ENCODE measurements at places on chromosomes 5 and 9.

GRCh38 chr9:79233542-79233941 is 338.2 kb upstream of the TLE4 start:
- H3K27ac ChIP-seq, result no peak overlapping the region
- H3K27me3 ChIP-seq, result no peaks in the 10 kb centered on the region
- no peaks in the 10 kb centered on the region for H3K36me3 ChIP-seq
- DNase-seq, result no peak
- no peaks in the 10 kb centered on the region for H3K4me1 ChIP-seq
- H3K4me3 ChIP-seq, result no peak overlapping the region

GRCh38 chr9:100880284-100880683 is 148.2 kb upstream of the PLPPR1 start:
- H3K4me1 ChIP-seq, result no peaks in the 10 kb centered on the region
- DNase-seq, result no peak
- H3K27me3 ChIP-seq, result no peaks in the 10 kb centered on the region
- H3K36me3 ChIP-seq, result no peaks in the 10 kb centered on the region
- H3K27ac ChIP-seq, result no peak overlapping the region
- H3K4me3 ChIP-seq, result no peak overlapping the region

DNA sequence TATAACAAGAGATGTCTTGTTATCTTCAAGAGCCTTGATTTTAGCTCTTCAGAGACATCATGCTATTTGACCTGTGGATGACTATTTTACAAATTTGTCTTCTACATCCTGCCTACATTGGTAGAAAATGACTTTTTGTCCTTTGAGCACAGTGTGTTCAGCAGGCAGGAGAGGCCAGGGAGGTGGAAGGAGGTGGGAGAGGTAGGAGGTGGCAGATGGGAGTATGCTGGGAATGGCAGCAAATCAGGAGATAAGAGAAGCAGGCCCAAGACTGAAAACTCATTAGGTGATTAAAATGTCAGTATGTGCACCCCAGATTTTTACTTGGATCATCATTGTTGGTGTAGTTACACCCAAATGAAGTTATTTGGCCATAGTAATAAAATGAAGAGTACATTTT is 44.1 kb downstream of the PTPN3 start:
- no peak overlapping the region for H3K4me3 ChIP-seq
- H3K27ac ChIP-seq, result no peak overlapping the region
- H3K27me3 ChIP-seq, result no peaks in the 10 kb centered on the region
- H3K36me3 ChIP-seq, result peaks cover 20% of the 10 kb centered on the region
- H3K4me1 ChIP-seq, result no peaks in the 10 kb centered on the region

- no peaks in the 10 kb centered on the region for H3K27me3 ChIP-seq
- no peak for DNase-seq
- no peak overlapping the region for H3K27ac ChIP-seq
- no peak overlapping the region for H3K4me3 ChIP-seq
- H3K4me1 ChIP-seq, result peaks cover 5% of the 10 kb centered on the region
Observed at GRCh38 chr9:120561709-120562108, 18.3 kb downstream of the CDK5RAP2 start.

DNA sequence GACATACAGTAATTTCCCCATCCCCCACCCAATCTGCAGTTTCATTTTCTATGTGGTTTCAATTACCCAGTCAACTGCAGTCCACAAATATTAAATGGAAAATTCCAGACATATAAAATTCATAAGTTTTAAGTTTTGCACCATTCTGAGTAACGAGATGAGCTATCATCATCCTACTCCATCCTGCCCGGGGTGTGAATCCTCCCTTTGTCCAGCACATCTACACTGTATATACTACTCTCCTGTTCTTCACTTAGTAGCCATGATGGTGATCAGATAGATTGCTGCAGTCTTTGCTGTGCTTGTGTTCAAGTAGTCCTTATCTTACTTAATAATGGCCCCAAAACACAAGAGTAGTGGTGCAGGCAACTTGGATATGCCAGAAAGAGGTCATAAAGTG is 11.3 kb downstream of the OXCT1 start:
- no peak overlapping the region for H3K27ac ChIP-seq
- no peak for DNase-seq
- H3K4me1 ChIP-seq, result no peaks in the 10 kb centered on the region
- H3K36me3 ChIP-seq, result no peaks in the 10 kb centered on the region

DNA sequence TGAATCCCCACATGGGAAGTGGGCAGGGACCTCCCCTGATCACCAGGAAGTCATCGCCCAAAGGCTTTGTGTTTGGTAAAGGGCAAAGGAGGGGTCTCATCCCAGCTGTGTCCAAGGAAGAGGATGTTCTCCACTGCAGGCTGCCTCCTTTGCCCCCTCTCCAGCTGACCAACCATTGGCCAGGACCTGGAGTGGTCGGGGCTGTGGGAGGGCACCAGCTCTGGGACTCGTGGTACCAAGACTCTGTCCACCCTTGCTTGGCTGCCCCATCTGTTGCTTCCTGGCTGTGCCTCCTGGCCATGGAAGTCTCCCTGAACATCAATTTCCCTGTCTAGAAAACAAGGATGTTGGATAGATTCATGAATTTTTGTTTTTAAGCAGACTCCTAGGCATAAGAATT is 34.1 kb downstream of the COL15A1 start:
- no peaks in the 10 kb centered on the region for H3K36me3 ChIP-seq
- no peak overlapping the region for H3K4me3 ChIP-seq
- H3K27ac ChIP-seq, result no peak overlapping the region
- no peaks in the 10 kb centered on the region for H3K27me3 ChIP-seq
- no peak for DNase-seq
- H3K4me1 ChIP-seq, result peaks cover 6% of the 10 kb centered on the region

- no peaks in the 10 kb centered on the region for H3K27me3 ChIP-seq
- peaks cover 51% of the 10 kb centered on the region for H3K36me3 ChIP-seq
- no peaks in the 10 kb centered on the region for H3K4me1 ChIP-seq
- no peak overlapping the region for H3K27ac ChIP-seq
Observed at GRCh38 chr9:131188976-131189375, 63.6 kb downstream of the NUP214 start.

DNA sequence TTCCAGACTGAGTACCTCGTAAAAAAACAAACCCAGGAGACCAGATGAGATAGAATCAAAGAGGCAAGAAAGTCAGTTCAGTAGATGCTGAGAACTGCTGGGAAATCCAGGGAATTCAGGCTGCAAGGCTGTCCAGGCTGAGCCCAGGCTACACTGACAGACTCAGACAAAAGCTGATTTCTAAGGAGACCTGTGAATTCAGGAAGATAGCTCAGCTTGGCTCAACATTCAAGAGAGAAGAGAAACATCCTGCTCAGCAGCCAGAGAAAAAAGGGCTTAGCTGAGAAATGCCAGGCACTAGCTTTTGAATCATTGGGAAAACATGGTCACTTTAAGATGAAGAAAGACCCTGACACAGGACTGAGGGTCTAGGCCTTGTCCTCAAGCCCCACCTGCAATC is 118.2 kb upstream of the SLC44A1 start:
- no peaks in the 10 kb centered on the region for H3K4me1 ChIP-seq
- DNase-seq, result no peak
- H3K36me3 ChIP-seq, result no peaks in the 10 kb centered on the region
- no peak overlapping the region for H3K4me3 ChIP-seq
